Stimulated activated CD8-positive, alpha-beta memory T cell treated with anti-CD3 and anti-CD28 coated beads, Interleukin-2, amount 100 ng/mL, for 1 hour (primary cell): ENCODE measurements at places on chromosomes 12 and 14.

GRCh38 chr14:64721391-64721791 lies 17.2 kb downstream of the PLEKHG3 start:
- no peak for DNase-seq

DNA sequence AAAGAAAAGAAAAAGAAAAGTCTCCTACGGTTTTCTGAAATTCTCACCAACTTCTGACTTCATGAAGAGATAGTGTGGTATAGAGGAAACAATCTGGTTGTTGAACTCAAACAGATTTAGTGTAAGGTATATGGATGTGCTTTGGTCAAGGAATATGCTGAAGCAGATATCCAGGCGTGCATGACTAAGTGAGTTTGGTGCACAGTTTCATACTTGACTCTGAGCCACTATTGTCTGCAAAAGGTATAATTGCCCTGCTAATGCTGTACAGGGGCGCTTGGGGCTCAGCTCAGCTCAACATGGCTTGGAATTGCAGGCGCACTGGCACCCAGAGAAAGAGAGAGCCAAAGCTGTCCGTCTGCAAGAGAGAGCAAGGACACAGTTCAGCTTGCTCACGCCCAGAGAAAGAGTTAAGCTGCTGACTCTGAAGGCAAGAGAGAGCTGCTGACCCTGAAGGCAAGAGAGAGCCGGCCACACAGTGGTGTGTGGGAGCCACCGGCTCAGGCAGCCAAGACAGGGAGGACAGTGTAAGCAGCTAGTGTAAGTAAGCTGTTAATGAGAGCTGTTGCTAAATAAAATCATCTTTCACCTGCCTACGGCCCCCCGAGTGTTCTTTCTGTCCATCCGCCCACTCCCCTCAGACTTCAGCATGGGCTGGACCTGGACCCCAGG lies 66.4 kb upstream of the SLC38A4 start:
- no peak for DNase-seq

- DNase-seq = no peak
Observed at GRCh38 chr14:105165761-105166485, 2.7 kb downstream of the JAG2 start.

DNA sequence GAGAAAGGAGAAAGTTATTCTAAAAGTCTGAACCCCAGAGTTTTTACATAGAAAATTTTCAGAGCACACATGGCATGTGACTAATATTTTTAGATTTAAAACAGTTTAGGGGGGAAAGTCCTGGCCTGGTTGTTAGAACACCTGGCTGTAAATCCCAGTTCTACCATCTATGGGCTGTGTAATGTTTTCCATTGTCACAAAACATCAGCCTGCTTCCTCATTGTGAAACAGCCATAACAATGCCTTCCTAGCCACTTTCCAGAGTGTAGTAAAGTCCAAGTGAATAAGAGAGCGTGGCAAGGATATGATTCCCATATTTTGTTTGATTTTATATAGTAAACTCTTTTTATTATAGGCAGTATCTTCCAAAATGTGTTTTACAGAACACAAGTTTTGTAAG lies 310.0 kb upstream of the DCN start:
- DNase-seq = no peak

- no peak for DNase-seq
Observed at GRCh38 chr12:107032266-107032665, 45.3 kb upstream of the MTERF2 start.

- DNase-seq = no peak
Observed at GRCh38 chr12:50574601-50575348, 70.0 kb downstream of the DIP2B start.

DNA sequence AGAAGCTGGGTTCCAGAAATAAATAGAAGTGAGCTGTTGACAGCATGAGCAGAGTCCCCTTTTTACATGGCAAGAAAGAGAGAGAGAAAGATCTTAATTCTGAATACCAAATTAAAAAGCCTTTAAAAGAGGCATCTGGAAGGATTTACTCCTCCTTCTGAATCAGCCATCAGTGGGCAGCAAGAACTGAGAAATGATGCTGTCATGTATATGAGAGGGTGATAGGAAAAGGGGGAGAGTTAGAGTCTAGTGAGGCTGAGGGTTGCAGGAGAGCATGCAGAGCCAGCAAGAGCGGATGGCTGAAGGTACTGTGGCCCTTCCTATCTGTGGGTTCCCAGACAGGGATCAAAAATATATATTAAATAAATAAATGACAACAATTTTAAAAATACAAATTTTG lies 34.5 kb upstream of the GNG2 start:
- DNase-seq = no peak
